Stimulated activated naive CD8-positive, alpha-beta T cell treated with anti-CD3 and anti-CD28 coated beads, Interleukin-15, amount 100 ng/mL, for 72 hours (primary cell): ENCODE measurements at places on chromosomes 2 and 18.

DNA sequence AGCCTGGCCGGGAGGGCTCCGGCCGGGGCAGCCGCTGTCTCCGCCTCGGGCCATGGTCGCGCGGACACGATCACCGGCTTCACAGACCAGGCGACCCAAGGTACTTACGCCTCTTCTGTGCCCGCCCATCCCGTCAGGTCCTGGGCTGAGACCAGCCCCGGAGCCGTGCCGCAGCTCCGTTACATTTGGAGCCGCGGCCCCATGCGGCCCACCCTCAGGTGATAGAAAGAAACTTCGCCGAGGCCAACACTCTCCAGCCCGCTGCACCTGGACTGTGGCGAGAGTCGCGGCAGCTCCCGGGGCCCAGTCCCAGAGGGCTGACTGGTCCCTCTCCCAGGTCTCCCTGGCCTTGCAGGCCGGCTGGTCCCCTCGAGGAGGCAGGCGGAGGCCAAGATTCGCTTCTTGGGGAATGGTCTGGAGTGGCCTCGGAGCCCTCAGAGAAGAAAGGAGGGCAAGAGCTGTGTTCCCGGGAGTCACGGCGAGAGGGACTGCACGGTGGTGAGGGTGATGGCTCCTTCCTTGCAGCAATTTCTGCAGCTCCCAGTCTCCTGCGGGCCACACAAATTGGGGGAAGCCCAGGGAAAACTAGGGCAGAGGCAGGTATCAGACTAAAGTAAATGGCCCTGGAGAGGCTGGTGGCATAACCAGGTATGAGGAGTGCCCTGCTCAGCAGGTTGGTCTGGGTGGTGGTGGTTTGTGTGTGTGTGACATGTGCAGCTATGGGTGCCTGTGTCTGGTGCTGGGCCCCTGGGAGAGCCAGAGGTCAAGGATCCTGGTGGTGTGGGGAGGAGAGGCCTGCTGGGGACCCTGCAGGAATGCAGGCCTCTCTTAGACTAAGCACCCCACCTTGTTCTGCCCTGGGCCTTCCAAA lies 822 bp downstream of the GDF7 start:
- no peak for DNase-seq

DNA sequence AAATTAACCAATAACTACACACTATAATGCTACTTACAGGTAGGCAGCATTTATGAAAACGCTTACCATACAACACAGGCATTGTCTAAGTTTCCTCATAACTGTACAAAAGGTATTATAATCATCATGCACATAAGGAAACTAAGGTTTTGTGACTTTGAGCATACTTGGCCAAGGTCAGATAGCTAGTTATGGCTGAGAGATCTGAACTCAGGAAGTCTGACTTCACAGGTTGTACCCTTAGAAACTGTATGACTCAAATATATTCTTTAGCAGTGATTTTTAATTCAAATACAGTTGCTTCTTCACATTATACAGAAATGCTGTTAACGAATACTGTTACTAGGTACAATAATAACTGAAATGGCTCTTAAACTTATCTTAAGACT lies 89.3 kb downstream of the TRIP12 start:
- no peak for DNase-seq

DNA sequence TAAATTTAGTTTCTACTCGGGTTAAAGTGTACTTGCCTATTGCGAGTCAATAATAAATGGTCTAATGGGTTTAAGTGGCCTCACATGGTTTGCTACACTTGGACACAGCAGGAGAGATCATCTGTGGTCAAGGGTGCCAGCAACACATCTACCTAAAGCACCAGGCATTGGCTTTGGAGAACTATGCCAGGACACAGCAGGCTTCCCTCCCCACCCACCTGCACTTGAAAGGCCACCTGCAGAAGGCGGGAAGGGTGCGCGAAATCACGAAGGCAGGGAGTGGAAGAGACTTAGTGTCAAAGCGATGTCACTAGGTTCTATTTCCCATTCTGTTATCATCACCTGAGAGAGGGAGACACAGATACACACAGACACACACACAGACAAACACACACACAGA lies 44.5 kb downstream of the MYT1L start:
- no peak for DNase-seq

- DNase-seq = no peak
Observed at GRCh38 chr18:47968006-47968676, 37.7 kb upstream of the SMAD2 start.

DNA sequence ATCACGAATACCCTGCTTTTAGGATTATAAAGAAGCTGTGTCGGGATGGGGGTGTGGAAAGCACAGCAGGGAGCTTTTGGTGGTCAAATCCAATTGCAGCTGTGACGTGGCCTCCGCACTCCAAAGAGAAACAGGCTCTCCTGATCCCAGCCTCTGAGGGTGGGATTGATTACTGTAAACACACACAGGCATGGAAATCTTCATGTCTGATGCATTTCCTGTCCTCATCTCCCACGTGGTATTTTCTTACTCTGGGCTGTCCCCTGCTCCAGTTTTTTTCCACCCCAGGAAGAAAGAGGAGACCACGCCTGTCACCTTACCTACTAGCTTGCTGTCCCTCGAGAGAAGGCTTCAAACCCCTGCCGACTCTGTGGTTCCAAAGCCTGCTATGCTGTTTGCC lies 22.7 kb downstream of the RNF152 start:
- DNase-seq = no peak

DNA sequence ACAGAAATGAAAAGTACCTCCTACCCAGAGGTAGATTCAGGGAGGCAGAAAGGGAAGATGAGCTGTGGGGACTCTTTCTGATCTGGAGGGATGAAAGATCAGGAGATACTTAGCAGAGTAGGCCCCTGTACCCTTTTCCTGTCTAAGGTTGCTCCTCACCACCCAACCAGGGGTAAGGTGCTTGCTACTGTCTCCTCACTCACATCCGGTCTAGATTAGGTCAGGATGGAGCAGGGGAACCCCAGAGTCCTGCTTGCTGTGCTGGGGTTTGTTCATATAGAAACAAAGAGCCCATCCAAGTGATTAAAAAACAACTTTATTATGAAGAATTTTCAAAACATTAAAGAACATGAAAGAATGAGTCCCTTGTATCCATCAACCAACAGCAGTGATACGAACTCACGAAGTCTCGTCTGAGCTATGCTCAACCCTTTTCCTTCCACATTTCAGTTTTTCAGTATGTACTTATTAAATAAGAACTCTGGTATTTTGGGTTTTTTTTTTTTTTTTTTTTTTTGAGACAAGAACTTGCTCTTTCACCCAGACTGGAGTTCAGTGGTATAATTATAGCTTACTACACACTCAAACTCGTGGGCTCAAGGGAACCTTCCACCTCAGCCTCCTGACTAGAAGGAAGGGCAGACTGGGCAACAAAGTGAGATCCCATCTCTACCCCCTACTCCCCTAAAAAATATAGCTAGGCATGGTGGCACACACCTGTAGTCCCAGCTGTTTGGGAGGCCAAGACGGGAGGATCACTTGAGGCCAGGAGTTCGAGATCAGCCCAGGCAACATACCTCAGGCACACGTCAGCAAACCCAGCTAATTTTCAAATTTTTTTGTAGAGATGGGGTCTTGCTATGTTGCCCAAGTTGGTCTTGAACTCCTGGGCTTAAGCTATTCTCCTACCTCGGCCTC lies 28.5 kb upstream of the MCFD2 start:
- peak; percentile 75 for DNase-seq

GRCh38 chr2:136141510-136142149 lies 23.7 kb upstream of the CXCR4 start:
- no peak for DNase-seq

DNA sequence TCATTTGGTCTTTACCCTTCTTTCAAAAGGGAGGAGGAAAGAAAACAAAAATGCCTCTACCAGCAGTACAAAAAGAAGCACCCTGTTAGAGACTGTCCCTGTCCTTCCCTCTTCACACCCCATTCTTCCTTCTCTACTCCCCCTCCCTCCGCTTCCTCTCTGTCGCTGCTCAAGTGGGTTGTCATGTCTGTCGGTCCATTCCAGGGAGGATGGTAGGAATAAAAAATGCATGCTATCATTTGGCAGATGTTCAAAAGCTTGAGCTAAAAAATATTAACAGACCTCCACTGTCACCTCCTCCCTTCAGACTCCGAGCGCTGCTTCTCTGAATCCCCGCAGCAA lies 482.0 kb downstream of the BCL11A start:
- DNase-seq = no peak

DNA sequence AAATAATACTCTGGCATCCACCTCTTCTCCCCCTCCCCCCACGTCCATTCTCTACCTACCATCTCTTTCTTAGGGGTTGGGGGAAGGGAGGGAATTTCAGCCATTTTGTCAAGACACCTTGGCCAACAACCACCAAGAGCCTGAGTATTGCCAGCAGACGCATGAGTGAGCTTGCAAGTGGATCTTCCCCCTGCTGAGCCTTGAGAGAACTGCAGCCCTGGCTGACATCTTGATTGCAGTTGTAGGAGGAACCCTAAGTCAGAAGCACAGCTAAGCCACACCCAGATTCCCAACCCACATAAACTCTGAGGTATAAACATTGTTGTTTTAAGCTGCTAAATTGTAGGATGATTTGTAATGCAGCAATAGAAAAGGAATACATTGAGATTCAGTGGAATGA lies 165.6 kb downstream of the TMEFF2 start:
- no peak for DNase-seq

GRCh38 chr2:24840962-24841945 lies 48.0 kb downstream of the CENPO start:
- DNase-seq = no peak

- DNase-seq = peak; percentile 42
Observed at GRCh38 chr2:105749583-105750400, 5.1 kb downstream of the NCK2 start.

GRCh38 chr2:204005940-204006721 lies 69.6 kb downstream of the ICOS start:
- DNase-seq = peak; percentile 39

DNA sequence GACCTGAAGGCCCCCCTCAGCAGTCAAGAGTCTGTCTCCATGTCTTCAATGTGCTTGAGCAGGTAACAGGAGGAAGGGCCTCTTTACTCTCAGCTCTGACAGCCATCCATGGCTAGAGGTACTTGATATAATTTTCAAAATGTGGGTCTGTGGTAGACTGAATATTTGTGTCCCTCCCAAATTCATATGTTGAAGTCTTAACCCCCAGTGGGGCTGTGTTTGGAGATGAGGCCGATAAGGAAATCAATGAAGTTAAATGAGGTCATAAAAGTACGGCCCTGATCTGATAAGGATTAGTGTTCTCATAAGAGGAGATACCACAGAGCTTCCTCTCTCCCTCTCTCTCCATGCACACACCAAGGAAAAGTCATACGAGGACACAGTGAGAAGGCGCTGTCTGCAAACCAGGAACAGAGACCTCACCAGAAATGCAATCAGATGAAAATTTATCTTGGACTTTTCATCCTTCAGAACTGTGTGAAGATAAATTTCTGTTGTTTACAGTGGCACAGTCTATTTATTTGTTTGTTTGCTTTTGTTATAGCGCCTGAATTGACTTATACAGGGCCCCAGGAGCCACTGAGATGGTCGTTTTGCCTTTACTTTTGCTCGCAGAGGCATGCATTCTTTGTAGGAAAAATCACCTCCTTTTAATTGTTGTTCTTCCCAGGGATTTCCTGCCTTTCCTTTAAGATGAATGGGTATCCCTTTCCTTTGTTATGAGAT lies 274.8 kb upstream of the TRIB2 start:
- DNase-seq = no peak

- no peak for DNase-seq
Observed at GRCh38 chr2:45782986-45783385, 131.5 kb downstream of the PRKCE start.

- no peak for DNase-seq
Observed at GRCh38 chr2:53442783-53443182, 324.8 kb upstream of the CHAC2 start.

DNA sequence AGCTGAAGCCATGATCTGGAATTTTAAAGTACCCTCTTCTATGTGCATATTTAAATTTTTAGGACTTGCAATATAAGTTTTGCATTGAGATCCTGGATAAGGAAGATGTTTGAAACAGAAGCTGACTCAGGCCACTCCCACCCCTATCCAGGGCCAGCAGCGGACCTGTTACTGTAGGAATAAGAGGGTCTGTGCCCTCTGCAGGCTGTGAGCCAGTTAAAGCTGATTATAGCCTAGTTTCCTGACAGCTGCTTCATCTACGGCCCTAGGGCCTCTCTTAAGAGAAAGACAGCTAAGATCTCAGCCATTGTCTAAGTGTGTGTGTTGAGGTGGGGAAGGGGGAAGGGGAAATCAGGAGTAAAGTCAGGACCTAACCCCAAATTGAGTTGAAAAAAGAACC lies 234.0 kb downstream of the HAUS1 start:
- no peak for DNase-seq

GRCh38 chr18:25786758-25787157 lies 303.7 kb downstream of the SS18 start:
- DNase-seq = no peak

DNA sequence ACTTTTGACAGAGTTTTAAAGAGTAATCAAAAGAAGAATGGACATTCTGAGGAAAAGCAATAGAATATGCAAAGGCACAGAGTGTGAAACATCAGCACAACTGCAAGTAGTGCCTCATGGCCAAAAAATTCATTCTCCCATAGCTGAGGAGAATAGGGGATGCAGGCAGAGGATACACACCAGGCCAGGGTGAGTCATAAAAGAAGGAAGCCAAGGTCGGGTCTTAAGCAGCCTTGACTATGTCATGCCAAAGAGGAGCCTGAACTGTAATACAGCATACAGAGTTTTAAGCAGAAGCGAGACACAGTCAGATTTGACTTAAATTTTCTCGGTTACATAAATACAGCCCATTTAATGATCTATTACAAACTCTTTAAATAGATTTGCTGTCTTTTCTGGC lies 165.0 kb downstream of the LNPK start:
- DNase-seq = no peak

GRCh38 chr2:178579006-178579405 lies 98.7 kb downstream of the PLEKHA3 start:
- DNase-seq = no peak

DNA sequence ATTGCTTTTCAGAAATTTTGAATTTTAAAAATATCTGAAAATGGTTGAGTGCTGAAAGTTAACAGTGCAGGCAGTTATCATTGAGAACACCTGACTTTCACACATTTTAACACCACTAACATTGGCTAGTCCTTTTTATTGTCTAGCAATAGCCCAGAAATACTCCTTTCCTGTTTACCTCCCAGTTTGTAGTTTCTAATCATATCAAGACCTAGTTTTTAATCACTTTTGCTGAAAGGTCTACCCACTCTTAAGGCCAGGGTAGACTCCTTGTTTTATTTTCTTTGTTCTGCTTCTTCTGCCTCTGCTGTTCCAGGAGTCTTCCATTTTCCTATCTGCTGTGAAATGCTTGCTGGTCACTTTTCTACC lies 72.1 kb downstream of the UBE2E3 start:
- no peak for DNase-seq

GRCh38 chr2:95345563-95346230 lies 48.5 kb downstream of the KCNIP3 start:
- DNase-seq = peak; percentile 71

GRCh38 chr18:51588616-51589015 lies 391.1 kb upstream of the MEX3C start:
- no peak for DNase-seq
